Activated naive CD4-positive, alpha-beta T cell treated with anti-CD3 and anti-CD28 coated beads, Interleukin-2, amount 50 U/mL, for 72 hours (primary cell): ENCODE measurements at places on chromosomes 7 and 10. TPM values are rescaled to one million over a fixed set of nuclear protein-coding genes. Genes with fewer than 3 reads are reported as not detected.

MYO1G gene
- 532 TPM for total RNA-seq

- DNase-seq = peak; percentile 68
Measured at GRCh38 chr10:6136215-6137201, 47.7 kb downstream of the RBM17 start.

CASP2 gene
- total RNA-seq = 82.0 TPM

DNA sequence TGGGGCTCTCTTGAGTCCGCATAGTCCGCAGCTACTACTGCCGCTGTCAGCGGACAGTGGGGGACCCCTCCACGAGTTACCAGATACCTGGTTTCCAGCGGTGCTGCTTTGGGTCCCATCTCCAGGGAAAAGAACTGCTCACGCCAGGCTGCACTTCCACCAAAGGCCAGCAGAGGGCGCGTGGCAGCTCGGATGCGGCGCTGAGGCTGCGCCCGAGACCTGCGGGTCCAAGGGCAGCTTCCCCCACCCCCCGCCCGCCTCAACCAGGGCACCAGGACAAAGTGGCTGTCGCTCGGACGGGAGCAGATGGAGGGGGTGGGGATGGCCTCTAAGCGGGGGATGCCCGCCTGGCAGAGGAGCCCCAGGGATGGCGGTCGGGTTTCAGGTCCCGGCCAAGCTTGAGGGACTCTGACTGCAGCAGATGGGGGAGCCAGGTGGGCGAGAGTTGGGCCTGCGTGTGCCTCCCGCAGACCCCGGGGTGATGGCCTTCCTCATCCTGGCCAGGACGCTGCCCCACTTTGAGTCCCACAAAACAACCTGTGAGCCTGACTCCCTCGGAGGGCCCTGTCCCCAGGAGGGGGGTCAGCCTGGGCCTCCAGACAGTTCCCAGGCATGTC is 23.8 kb upstream of the ZNF735 start:
- DNase-seq = no peak
